ENCODE measurements at places on chromosomes 16 and 17.

DNA sequence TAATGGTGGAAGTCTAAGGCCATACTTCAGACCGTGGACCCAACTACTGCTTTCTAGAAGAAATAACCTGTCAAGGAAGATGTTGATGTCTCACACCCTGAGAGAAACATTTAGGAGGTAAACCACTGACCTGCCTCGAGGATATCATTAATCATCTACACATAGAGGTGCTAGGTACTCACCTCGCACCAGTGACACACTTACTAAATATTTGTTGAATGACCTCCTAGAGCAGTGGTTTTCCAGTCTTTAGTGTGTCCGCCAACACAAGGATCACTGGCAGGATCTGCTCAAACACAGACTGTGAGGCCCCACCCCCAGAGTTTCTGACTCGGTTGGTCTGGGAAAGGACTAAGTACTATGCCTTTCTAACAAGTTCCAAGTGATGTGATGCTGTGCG lies 197.4 kb upstream of the CACNG5 start:
- DNase-seq: no peak

GRCh38 chr16:22183335-22183734 lies 21.0 kb downstream of the SDR42E2 start:
- no peak for DNase-seq

DNA sequence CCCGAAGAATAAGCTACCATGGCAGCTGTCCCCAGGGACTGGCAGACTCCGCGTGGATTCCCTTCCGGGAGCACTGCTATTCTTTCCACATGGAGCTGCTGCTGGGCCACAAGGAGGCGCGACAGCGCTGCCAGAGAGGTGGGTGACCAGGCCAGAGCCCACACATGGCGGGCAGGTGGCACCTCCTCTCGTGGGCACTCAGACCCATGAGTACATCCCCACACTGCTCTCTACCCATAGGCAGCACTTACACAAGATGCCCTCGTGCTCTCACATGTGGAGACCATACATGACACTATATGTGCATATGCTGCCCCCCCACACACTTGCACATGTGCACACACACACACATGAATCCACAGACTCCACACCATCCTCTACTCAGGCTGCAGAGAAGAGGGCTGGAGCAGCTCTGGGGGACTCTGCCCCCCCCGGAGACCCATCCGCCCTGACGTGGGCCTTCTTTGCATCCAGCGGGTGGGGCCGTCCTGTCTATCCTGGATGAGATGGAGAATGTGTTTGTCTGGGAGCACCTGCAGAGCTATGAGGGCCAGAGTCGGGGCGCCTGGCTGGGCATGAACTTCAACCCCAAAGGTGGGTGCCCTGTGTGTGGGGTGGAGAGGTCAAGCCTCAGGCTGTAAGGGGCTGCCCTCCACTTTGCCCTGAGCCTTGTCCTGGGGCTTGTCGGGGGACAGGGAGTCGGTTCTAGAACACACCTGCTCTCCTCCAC lies 62.9 kb downstream of the MRC2 start:
- no peak for DNase-seq

GRCh38 chr17:60863892-60864707 lies 186.4 kb downstream of the BCAS3 start:
- DNase-seq: no peak

GRCh38 chr16:252366-253337 lies 18.0 kb downstream of the FAM234A start:
- DNase-seq: peak; percentile 41

DNA sequence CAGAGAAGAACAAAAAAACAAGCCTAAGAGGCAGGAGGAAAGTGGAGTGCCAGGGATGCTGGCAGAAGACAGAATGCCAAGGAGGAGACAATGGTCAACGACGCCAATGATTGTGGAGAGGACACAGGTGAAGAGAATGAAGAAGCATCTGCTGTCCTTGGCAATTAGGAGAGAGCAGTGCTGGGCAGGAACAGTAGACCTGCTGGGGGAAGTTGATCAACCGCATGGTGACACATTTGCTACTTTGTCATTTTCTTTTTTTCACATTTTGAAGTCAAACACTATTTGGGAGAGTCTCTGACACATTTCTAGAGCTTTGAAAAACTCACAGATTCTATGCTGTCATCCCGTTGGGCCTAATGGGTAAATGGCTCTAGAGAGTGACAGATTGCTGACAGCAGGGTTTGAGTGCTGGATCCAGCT lies 1.1 kb upstream of the PIK3R6 start:
- DNase-seq: no peak

DNA sequence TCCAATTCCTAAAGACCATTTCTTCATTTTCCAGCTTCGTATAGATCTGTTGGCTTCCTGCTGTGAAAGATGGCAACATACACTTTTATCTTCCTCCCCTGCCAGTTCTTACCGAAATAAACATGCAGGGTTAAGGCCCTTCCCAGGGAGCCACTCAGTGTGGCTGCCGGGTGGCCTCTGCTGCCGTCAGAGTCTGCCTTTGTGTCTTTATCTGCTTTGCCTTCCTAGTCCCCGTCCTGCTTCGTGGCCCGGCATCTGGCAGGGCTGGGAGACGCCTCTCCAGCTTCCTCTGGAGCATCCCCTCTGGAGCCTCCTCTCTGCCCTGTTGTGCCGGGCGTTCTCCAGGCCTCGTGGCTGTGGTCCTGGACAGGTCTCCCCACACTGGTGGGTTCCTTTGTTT lies 30.3 kb upstream of the CAPN15 start:
- no peak for DNase-seq

GRCh38 chr16:79093554-79093967 lies 507.0 kb downstream of the MAF start:
- DNase-seq: peak; percentile 42

DNA sequence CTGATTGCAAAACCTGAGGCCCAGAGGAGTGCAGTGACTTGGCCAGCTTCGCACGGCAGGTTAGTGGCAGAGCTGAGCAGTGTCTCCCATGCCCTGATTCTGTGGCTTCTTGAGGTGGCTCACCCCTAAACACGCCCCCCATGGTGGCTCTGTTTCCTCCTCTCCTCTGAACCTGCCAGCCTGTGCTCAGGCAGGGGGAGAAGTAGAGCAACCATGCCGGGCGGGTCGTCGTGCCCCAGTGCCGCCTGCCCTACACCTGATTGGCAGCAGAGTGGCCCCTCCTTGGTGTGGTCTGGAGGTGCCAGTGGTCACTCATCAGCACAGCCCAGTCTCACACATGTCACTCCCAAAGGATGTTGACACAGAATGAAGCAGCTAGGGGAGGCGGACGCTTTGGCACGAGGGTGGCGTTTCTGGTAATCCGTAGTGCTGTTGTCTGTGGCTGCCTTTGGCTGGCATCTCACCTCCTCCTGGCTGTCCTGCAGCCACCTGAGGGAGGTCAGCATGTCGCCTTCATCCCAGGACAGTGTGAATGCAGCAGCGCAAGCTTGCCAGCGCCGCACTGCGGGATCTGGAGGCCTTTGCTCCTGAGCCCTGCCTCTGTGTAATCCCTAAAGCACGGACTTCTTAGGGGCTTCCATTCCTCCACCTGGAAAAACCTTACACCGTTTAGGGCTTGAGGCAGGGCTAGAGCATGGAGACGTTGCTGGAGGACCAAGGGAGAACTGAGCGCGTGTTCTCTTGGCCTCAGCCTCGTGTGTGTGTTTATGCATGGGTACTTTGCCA lies 294.7 kb downstream of the SEC14L1 start:
- DNase-seq: peak; percentile 52

DNA sequence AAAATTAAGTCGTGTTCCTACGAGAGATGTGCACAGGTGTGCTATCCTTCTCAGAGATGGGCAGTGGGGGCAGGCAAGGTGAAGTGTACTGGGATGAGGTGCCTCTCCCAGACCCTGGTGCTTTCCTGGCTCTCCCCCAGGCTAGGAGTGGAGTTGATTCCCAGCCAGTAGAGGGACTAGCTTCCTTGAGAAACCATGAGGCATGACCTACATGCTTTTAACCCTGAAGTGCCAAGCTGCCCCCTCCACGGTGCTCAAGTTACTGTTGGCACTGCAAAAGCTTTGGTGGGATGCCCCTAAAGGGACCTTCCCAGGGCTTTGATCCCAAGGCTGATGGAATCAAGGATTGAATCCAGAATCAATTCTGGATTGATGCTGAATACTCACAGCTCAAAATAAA lies 47.0 kb upstream of the SREBF1 start:
- DNase-seq: no peak

DNA sequence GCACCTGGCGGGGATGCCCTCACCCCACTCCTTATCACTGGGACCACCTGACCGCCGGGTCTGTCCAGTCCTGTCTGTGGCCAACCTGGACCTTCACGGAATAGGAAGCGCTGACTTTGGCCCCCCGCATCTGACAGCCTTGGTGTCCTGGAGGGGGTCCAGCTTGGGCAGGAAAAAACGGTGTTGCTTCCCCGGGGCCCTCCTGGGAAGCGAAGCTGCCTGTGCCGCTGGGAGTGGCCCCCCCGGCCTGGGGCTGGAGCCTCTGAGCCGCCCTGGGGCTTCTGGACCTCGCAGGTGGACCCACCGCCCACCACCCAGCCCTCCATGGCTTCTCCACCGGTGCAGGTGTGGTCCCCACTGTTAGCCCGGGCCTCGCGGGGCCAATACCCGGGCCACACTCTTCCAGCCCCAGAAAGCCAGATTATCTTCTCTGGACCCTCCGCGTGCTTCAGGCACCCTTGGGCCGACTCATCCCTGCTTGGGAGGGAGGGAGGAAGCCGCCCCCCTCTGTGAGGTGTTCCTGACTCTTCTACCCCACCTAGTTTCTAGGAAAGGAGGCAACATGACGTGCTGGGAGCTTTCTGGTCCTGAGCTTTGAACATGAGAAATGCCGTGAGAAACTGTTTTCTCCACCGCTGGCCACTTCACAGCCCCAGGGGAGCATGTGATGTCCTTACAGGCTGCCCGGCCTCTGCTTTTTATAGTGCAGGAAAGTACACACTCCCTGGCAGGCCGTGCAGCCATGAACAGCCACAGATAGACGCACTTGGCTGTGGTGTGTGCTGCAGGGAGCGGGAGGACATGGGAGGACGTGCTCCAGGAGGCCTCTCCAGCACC lies 1.1 kb downstream of the C1QTNF1 start:
- no peak for DNase-seq

DNA sequence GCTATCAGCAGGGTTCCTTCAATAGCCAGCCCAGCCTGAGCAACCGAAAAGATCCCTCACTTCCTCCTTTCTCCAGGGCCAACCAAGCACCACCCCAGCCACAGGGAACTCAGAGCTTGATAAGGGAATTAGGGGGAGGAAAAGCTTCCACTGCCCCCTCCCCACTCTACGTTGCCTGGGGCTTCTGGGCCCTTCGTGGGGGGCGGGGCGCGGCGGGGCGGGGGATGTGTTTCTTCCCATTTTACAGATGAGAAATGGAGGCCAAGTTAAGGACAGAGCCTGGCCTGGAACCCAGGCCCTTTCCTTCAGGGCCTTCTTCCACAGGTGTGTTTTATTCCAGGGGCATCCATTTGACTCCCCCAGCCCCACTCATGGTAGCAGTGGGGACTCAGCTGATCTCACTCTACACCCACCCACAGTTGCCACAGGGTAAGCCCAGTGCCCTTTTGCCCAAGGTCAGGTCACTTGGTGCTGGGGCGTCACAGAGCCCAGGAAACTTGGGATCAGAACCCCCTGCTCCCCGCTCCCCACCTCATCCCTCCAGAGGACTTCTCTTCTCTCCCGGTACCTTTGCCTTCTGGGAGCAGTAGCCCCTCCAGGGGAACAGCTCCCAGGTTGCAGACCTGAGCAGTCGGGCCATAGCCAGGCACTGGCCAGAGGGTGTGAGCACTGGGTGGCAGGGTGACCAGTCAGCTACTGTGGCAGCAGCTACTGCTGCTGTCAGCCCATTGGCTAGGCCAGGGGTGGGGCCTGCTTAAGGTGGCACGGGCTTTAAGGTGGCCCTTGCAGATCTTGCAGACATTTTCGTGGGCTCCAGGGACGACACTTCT lies at the start of gene LDHD:
TSS of gene LDHD (minus strand) at position 700 of the 830 bp plus-strand sequence. CDS start at position 640, 60 bp downstream.
- no peak for DNase-seq

Measured in CD4-positive, alpha-beta T cell treated with Interleukin-17A for 1 hour (primary cell).